MV-4-11 (cell line): ENCODE measurements at places on chromosomes 5 and 9.

GRCh38 chr9:24035816-24036215, 209.8 kb upstream of the ELAVL2 start:
- DNase-seq, result no peak

- DNase-seq, result no peak
These were observed 1.2 kb downstream of the GLRX start for GRCh38 chr5:95821110-95822021.

DNA sequence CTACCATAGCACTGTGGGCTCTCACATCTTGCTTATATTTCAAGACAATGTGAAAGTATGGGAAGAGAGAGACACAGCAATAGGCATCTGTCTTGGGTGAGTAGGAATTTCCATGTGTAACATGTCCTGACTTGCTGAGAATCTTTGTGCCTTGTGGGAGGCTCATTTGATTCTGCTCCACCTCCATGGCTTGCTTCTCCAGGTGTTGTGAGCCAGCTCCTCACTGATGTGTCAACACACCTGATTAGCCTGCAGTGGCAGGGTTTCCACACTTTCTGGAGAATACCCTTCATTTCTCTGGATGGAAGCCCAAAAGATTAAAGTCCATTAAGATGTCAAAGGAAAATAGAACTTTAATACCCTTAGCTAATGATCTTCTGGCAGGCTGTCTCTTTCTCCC, 613.6 kb downstream of the ZNF608 start:
- DNase-seq, result no peak

DNA sequence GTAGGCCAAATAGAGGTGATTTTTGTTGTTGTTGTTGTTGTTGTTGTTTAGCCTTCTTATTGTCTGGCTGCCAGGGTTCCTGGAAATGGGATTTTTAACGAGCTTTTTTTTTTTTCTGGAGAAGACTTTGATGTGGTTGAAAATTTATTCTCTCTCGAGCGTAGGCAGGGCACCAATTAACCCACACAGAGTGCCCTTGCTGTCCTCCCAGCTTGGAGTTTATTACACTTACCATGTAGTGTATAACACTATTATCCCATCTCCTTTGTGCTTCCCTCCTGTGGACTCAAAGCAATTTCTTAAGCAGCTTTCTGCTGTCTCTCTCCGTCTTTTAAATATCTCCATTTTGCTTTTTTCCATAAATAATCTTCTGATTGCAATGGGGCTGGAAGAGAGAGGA, 57.4 kb downstream of the OR2K2 start:
- DNase-seq, result no peak

GRCh38 chr9:7676609-7677156, 122.9 kb downstream of the DMAC1 start:
- DNase-seq, result no peak

- DNase-seq, result peak; percentile 55
These were observed 646 bp downstream of the CARNMT1 start for GRCh38 chr9:75027187-75028107.
